ENCODE measurements at places on chromosomes 11 and 22.

DNA sequence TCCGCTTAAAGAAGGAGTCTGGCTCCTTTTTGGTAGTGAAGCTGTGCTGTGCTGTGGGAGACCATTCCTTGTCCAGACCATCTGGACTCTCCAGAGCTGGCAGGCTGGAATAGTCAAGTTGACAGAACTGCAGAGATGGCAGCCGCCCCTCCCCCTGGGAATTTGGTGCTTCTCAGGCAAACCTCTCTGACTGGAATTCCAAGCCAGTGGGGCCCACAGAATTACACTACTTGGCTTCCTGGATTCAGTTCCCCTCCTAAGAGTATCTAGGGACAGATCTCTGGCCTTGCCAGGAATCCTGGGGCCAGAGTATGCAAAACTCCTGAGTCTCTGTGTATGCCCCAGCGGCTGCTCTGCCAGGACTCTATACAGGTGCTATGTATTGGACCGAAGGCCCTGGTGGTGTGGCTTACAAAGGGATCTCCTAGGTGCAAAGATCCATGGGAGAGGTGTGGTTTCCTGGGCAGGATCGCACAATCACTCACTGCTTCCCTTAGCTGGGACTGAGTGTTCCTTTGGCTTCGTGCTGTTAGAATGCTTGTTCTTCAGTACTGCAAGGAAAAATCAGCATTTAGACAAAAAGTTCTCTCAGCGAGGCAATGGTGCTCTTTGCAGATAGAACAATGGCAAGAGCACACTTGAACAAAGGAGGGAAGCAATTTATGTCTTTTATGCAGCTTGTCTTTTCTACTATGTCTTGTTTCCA is 86.8 kb downstream of the PRMT3 start:
- no peak for DNase-seq

GRCh38 chr11:92425127-92425526 is 200.5 kb downstream of the FAT3 start:
- no peak for DNase-seq

DNA sequence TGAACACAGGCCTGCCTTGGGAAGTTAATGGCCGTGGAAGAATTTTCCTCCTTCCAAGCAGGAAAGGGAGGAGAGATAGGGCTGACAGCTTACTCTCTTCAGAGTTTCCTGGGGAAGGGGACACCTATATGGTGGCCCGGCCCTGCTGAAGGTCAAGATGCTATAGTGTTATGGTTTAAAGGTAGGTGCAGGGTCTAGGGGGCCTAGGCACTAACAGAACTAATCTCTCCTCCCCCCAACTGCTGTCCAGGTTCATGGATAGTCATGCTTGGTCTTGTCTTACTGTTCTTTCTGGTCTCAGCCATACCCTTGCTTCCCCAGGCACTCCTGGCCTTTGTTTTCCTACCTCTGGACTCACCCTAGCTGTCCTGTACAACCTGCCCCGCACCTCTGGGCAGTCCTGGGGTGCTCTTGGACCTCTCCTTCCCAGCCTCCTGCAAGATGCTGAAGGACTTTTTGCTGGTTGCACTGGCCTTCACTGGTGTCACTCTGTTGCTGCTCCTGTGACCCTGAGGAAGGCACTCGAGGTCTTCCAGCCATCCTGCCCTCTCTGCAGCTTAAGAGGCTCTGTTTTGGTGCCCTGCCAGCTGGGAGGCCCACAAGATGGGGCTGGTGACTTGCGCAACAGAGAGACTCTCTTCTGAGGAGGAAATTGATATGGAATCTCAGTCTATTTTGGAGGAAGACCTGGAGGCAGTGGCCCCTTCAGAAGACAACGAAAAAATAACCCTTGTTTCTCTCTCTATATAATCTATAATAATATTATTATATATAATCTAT is 17.9 kb downstream of the SEC14L3 start:
- no peak for DNase-seq

GRCh38 chr22:49645791-49646550 is 181.7 kb downstream of the BRD1 start:
- no peak for DNase-seq

GRCh38 chr11:17211286-17211685 is 3.5 kb upstream of the PIK3C2A start:
- DNase-seq, result no peak

GRCh38 chr11:18455686-18456372 is at the start of gene LDHAL6A:
LDHAL6A (plus strand) TSS chr11:18455856; CDS start chr11:18456681, 825 bp downstream.
- DNase-seq, result no peak

DNA sequence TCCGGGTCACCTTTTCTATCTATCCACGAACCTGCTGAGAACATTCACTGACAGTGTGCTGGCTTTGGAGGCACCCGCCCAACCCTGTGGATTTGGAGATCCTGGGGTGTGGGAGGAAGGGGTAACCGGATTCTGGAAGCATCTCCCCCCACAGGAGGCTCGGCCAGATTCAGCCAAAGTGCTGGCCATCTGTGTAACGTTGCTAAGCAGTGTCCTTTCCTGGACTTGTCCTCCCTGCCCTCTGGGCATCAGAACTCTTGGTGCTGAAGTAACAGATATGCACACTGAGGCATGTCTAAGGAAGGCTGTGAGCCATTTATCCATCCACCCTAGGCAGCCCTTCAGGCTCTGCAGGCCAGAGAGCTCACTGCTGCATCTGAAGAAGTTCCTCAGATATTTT is 85.7 kb downstream of the SNX19 start:
- no peak for DNase-seq

GRCh38 chr11:2202900-2203439 is 31.4 kb upstream of the TH start:
- no peak for DNase-seq

GRCh38 chr11:88202498-88202897 is 27.3 kb upstream of the RAB38 start:
- no peak for DNase-seq

DNA sequence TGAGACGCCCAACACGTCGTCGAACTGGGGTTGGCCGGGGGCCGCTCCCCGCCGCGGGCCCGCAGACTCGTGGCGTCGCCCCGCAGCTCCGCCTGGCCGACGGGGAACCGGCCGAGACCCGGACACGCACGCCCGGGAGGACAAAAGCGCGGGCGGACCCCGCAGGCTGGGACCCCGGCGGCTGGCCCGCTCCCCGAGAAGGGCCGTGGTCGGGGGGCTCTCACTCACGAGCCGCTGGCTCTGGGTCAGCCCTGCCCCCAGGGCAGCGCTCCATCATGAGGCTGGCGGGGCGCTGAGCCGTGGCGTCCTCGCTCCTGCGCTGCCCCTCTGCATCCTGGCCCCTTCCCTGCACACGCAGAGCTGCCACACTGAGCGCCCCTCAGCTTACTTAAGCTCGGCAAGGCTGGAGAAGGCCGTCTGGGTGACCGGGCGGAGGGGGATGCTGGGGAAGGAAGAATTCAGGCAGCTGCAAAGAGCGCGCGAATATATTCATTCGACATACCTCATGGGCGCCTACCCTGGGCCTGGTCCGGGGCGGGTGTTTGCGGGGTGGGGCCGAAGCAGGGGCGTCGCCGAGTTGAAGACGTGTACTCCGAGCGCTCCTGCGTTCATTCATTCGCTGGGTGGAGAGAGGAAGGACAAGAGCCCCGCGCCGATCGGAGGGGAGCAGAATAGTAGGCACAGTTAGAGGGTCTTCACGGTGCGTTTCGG is 579 bp upstream of the CYB5R2 start:
- DNase-seq, result no peak

- no peak for DNase-seq
Observed at GRCh38 chr11:11788063-11788710, 53.6 kb upstream of the USP47 start.

DNA sequence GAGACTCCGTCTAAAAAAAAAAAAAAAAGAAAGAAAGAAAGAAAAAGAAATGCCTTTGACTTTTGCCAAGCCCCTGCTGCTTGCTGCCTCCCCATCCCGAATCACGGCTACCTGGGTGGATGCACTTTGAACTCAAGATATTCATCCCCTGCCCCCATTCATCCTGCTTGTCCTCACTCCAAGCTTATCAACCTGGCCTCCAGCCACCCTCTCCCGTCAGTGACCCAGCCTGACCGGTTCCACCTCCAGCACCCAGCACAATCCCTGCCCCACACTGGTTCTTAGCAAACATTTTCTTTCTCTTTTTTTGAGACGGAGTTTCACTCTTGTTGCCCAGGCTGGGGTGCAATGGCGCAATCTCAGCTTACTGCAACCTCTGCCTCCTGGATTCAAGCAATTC is 44.4 kb downstream of the CYTH4 start:
- no peak for DNase-seq

DNA sequence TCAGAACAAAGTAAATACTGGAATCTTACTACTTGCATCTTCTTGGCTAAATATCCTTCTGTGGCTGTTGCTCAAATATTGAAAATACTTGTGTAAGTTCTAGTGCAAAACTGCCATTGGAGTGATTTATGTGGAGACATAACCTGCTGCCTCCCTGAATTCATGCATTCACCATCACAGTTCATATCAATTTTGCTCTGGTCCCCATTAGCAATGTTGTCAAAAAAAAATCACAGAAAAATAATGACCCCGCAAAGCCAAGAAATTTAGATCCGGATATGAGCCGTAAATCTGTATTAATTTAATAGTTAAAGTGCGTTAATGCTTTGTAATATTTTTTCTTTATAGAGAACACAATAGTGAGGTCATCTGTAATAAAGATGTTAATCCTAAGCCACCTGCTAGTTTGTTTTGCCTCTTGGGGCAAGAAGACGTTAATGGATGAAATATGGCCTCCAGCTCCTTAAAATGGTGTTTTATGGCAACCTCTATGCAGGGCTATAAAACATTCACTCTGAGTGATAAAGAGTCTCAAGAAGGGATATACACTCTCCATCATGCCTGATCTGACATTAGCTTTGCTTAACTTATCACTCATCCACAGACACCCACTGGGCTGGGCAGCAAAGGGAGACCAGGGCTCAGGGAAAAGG is 255.9 kb downstream of the INSC start:
- no peak for DNase-seq

DNA sequence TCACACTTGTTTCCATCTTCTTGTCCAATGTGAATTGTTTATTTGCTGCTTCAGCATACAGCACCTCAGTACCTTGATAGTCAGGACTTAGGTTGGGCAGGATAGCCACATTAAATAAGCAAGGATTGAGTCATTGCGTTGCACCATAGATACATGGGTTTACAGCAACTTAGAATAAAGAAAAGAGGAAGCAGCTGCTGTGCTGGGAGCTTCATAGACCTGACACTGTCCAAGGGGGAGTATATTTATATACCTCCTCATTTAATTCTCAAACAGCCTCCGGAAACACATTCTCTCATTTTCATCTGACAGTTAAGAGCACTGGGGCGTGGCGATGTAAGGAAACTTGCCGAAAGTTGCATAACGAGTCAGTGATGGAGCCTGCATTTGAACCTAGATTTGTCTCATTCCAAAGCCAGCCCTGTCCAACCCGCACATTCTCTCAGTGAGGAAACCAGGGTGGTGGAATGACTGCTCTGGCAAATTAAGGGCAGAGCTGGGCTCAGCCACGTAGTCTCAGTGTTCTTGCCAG is 42.2 kb downstream of the UBASH3B start:
- DNase-seq, result no peak

DNA sequence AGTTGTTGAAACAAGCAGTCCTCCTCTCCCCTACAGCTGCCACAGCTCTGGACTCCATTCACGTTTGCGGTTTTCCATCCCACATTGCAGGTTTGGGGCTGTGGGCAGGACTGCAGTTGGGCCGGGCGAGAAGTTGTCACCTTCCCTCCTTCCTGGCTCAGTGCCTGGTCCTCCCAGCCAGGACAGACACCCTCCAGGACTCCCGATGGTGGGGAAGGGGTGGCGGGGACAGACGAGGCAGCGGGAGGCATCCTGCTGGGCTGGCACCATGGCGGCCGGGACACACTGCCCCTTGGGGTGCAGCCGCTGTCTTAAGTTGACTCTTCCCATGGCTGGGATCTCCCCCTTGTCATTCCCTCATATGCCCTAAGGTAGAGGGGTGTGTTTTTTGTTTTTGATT is 615.2 kb downstream of the BRD1 start:
- DNase-seq, result no peak

GRCh38 chr22:47846206-47846605 is 1083.8 kb downstream of the TBC1D22A start:
- no peak for DNase-seq

- no peak for DNase-seq
Observed at GRCh38 chr11:13745165-13745564, 76.7 kb downstream of the FAR1 start.

DNA sequence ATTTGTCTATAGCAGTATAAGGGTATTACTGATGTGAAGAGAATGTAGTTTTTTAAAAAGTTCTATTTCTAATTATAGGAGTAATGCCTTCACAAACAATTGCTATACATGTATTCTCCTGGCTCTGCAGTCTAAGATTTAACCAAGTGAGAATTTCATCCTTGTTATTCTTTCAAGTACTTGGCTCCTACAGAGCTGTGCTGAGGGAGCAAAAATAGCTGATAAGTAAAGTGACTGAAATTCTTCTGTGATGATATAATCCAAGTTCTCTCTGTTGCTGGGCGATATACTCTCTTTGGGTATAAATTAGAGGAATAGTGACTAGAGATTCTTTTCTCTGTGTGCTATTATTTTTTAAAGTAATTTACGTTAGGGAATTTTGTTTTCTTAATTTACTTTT is 68.0 kb downstream of the PGR start:
- DNase-seq, result no peak

Data from activated gamma-delta T cell treated with anti-CD3 and anti-CD28 coated beads, Interleukin-2, amount 50 U/mL, for 16 hours (primary cell).